ENCODE measurements at places on chromosomes 11 and 22. TPM values are rescaled to one million over a fixed set of nuclear protein-coding genes. Genes with fewer than 3 reads are reported as not detected.

APOA5 gene
- total RNA-seq = not detected

FXYD2 gene
- total RNA-seq = 0.74 TPM

MTMR2 gene
- total RNA-seq = 131 TPM

DNA sequence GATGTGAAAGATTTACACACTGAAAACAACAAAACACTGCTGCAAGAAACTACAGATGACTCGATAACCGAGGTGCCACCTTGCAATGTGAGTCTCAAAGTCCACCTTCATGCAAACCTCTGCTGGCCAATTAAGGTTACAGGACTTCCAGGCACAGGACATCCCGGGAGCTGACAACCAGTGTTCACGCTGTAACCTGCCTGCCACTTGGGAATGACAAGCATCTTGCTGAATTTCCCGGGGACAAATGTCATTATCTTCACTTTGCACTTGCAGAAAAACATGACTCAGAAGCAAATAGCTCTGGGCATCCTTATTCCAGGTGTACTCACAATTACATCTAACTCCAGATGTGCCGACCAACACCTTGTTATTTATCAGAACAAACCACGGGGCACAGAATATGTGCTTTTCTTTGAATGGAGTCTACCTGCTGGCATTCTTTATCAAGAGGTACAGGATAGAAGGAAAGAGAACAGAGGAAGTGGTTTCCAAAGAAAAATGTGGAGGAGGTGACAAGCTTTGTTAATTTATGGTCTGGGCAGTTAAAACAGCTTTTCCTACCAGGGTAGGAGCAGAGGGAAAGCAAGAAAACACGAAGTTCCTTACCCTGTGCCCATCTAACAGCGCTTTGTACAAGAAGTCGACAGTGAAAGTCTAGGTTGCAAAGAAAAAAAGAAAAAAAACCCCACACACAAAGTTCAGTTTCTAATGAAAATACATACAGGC lies 72.3 kb downstream of the SHANK2 start:
- no peak for DNase-seq

DNA sequence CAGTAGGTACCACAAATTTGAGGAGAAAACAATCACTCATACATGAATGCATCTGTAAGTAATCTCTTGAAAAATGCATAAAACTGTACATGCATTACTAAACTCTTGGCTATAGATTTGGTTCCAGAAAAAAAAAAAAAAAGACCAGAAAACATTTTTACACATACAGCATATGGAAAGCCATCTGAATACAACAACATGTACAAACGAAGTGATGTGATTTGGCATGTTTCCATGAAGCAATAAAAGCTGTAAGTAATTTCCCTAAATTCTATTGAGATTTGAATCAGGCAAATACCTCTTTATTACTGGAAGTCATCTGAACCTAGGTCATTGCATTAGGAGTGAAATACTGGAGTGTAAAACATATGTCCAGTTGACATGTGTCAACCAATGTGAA lies 31.9 kb upstream of the ZC3H12C start:
- no peak for DNase-seq

- peak; percentile 80 for DNase-seq
These were observed 32.8 kb downstream of the PITPNB start for GRCh38 chr22:27885977-27886842.

DNA sequence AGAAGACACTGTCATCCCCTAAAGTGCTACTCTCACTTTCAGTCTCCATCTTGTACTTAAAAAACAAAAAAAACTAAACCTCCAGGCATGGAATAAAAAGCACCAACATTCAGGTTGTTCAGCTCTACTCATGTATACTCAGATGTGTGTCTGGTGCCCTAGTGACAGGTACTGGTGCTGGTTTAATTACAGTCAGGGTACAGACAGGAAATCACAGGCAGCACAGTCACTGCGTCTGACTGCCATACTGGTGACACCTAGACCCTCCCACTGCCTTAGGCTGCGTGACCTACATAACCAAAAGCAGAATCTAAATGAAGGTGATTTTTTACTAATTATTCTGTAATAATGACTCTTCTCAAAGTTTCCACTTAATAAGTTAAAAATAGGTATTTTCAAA lies at the start of gene ARHGAP32:
TSS of gene ARHGAP32 (minus strand) at position 176 of the 400 bp plus-strand sequence. CDS start at position 49, 127 bp downstream.
- DNase-seq = no peak

Measured in dermis blood vessel endothelial cell (primary cell).